Activated CD8-positive, alpha-beta memory T cell treated with anti-CD3 and anti-CD28 coated beads for 1 hour (primary cell): ENCODE measurements at places on chromosomes 13 and 19.

GRCh38 chr19:18501832-18502231, 20.0 kb downstream of the ELL start:
- DNase-seq = no peak

DNA sequence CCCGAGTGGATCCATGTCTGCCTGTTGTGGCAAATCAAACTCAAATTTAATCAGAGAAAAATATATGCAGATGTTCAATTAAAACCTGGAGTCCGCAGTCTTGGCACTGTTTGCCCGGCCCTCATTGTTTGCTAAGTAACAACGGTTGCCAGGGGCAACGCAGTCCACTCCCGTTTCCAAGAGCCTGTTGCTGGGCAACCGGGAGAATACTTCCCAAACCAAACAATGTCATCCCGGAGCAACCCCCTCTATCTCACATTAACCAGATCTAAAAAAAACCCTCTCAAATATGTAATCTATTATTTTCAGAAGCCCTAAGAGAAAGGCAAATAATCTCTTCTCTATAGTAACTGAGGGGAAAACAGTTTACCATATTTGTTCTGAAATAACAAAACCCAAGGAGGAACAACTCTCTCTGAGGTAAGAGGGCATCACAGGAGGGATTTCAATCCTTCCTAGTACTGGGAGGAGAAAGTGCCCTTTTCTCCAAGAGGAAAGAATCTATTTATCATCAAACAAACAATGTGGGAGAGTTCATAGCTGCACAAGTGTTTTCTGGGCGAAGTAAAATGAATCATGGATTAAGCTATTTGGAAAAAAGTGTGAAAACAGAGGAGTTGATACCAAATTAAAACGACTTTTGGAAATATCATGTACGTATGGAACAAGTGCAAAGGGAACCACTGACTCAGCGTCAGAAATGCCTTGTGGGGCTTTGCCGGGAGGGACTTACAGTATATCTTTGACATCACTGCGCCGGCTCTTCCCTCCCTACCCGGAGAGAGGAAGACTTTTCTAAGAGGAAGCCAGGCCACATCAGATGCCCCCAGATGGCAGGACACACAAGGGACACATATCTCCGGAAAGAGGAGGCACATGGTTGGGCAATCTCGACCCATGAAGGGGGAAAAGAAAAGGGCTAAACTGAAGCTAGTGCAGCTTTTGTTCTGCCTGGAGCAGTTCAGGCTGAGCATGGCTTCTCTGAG, 43.3 kb downstream of the RFX2 start:
- DNase-seq = no peak

- no peak for DNase-seq
Observed at GRCh38 chr13:109785892-109786450, 412 bp downstream of the IRS2 start.

- no peak for DNase-seq
Observed at GRCh38 chr13:109720758-109721184, 65.6 kb downstream of the IRS2 start.

GRCh38 chr13:51849145-51850101, 4.4 kb upstream of the TMEM272 start:
- peak; percentile 19 for DNase-seq

GRCh38 chr13:97438856-97439595, 5.1 kb downstream of the RAP2A start:
- no peak for DNase-seq

DNA sequence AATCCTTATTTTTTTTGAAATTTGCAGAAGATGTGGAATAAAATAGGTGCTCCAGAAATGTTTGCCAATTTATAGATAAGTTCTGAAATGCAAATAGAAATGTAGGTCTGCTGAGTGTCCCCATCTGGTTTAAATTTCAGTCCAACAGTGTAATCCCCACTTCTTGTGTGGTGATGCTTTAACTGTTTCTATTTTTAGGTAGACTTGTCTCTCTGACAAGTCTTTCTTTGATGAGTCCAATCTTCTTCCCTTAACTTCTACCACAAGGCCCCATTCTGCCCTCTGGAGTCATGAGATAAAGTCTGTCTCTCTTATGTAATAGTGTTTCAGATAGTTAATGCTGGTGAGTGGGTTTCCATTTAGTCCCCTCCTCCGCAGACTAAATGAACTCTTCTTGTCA, 390.4 kb downstream of the RFC3 start:
- no peak for DNase-seq

DNA sequence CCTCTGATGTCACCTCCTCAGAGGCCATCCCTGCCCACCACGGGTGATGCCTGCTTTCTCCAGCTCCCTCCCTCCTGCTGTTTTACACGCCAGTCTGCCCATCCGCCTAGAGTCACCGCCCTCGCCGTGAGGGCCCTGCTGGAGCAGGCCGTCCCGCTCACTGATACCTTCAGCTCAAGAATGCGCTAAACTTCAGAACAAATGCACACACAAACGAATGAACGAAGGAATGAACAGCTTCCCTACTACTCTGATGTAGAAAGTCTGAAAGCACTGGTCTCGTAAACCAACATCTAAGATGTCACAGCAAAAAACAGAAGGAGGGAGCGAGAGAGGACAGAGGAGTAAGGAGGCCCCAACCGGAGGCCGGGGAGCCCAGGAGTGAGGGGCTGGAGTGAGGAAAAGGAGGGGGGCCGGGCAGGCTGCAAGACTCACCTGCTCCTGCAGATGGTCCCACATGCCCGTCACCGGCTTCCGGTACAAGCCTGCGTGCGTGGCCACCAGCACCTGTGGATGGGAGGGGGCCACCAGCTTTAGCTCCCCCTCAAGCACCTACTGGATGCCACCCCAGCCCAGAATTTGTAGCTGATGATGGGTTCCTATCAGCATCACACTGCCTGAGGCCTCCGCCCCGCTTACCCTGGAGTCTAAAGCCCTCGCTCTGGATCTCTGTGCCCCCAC, 4.0 kb downstream of the PNKP start:
- DNase-seq = no peak

- no peak for DNase-seq
Observed at GRCh38 chr13:26348966-26349365, 95.0 kb downstream of the CDK8 start.

DNA sequence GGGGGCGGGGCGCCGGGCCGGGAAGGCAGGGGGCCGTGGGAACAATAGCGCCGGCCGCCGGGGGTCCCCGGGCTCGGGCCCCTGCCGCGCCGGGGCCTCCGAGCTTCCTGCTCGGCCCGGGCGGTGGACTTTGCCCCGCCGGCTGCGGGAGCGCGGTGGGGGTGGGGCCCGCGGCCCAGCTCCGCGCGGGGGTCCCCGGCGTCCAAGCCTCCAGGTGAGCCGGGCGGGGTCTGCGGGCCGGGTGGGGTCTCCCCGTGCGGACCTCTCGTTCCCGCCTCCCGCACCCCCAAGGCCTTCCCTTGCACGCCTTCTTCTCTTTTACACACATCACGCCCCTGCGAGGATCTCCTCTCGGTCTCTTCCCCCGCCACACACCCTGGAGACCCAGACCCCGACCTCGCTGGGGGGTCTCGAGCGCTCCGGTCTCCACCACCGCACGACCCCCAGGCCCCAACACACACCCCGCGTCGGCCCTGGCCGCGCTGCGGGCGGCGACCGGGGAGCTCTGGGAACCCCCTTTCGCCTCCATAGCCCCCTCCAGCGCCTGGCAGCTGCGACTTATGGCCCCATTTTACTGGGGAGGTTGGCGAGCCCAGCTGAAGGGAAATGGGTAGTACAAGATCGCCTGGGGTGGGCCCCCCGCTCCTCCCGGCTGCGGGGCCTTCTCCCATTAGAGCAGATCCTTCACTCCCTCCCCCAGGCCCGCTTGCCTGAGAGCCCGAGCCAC, 711 bp downstream of the CAMSAP3 start:
- no peak for DNase-seq

- DNase-seq = no peak
Observed at GRCh38 chr13:68027306-68027705, 797.2 kb upstream of the PCDH9 start.
